ENCODE measurements at places on chromosomes 4 and X. TPM values are rescaled to one million over a fixed set of nuclear protein-coding genes. Genes with fewer than 3 reads are reported as not detected.

DNA sequence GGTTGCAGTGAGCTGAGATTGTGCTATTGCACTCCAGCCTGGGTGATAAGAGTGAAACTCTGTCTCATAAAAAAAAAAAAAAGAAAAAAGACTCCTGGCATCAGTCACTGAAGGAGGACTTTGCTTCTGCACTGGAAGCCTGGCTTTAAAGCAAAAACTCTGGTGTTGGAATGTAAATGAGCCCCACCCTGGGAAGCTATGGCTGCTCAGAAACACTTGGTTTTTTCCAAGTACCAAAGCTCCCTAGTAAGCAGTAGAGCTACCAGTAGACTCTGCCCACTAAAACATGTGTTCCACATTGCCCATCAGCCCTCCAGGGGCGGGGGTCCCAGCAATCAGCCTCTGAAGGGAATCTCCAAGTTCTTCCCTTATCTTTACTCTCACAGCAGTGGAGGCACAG, 154.4 kb downstream of the SHROOM3 start:
- DNase-seq = no peak

TLR10 gene
- not detected for total RNA-seq

COX7B2 gene
- total RNA-seq = not detected

- DNase-seq = no peak
Observed at GRCh38 chr4:145285928-145286327, 105.5 kb upstream of the OTUD4 start.

- DNase-seq = no peak
Observed at GRCh38 chr4:139642364-139642763, 23.3 kb upstream of the MGST2 start.

DNA sequence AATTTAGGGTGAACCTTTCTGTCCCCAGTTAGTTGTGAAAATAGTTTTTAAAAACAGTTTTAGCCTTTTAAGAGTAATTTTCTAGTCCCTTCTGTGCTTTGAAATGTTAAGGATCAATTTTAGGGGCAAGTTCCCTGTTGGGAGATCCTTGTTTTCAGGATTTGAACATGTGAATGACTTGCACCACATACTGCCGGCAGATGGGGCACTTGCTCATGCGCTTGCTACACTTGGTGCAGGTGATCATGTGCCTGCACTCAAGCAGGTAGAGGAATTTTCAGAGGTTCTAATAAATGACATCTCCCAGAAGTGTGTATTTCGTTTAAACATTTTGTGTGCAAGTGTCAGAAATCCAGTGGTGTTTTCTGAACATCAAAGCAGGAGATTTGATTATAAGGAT, 195.9 kb downstream of the CHM start:
- DNase-seq = no peak

DNA sequence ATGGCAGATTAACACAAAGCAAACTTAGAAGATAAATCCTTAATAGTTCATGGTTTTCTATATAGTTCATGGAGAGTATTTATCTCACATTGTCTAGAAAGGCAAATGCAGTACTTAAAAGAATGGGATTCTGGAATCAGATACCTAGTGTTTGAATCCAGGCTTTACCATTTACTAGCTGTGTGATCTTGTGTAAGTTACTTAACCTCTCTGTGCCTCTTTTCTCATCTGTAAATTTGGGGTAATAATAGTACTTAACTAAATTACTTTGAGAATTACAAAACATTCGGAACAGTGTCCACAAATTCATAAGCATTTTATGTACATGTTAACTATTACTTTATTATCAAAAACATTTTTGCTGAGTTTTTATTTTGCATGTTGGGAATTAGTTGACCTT, 15.8 kb downstream of the MAGEB1 start:
- DNase-seq = no peak

DNA sequence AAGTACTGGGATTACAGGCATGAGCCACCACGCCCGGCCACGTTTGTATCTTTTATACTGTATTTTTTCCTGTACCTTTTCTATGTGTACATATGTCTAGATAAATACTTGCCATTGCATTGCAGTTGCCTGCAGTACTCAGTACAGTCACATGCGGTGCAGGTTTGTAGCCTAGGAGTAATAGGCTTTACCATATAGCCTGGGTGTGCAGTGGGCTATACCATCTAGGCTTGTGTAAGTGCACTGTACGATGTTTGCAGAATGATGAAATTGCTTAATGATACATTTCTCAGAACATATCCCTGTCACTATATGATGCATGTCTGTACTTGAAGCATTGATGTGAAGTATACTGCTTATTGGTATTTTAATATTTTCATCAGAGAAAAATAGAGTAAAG, 115.4 kb upstream of the PUDP start:
- no peak for DNase-seq

DNA sequence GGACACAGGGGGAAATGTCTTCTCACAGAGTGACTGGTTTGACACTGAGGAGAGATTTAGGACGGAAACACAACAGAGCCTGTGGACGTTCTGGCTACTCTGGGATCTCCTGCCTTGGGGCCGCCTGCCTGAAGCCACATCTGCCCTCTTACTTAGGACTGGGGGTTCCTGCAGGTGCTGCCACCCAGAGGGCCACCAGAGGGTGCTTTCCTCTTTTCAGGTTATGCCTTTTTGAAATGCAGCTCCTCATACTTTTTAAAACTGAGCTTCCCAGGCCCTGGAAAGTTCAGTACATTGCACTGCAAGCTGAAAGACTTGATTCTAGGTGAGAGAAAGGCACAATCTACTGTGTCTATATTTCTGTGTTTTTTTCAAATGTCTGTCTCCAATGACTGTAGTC, 92.2 kb upstream of the PGRMC2 start:
- no peak for DNase-seq

HS6ST2 gene
- 0.10 TPM for total RNA-seq

DNA sequence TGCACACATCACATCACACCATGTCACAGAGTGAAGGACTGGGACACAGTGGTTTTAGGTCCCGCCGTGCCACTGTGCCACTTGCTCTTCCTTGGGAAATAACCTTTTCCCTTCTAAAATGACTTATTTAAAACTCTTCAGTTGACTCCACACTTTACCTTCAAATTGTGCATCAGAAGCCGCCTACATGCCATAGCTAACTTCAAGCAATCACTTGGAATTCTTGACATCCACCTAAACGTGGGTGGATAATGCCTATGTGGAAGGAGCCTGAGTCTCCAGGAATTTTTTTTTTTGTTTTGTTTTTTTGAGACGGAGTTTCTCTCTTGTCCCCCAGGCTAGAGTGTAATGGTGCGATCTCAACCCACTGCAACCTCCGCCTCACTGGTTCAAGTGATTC, 777.4 kb upstream of the TENM3 start:
- no peak for DNase-seq

- DNase-seq = no peak
Observed at GRCh38 chrX:41655631-41656030, 33.1 kb upstream of the GPR34 start.

VCX3B gene
- total RNA-seq = not detected

DNA sequence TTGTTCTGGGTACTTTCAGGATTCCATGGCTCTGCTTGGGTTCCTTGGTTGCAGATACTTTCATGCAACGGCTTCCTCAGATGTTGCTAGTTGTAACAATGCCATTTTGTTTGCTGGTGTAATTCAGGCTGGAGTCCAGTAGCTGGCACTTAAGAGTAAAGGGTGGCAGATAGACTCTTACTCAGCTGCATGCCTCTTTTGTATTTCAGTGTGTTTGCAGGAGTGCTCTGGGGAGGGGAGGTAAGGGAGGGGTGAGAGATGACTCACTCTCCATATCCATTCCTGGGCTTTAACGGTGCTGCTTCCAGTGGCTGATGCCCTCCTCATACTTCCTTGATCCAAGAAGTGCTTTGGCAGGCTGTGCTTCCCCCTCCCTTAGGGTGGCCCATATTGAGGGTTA, 155.2 kb downstream of the ZNF330 start:
- no peak for DNase-seq

DNA sequence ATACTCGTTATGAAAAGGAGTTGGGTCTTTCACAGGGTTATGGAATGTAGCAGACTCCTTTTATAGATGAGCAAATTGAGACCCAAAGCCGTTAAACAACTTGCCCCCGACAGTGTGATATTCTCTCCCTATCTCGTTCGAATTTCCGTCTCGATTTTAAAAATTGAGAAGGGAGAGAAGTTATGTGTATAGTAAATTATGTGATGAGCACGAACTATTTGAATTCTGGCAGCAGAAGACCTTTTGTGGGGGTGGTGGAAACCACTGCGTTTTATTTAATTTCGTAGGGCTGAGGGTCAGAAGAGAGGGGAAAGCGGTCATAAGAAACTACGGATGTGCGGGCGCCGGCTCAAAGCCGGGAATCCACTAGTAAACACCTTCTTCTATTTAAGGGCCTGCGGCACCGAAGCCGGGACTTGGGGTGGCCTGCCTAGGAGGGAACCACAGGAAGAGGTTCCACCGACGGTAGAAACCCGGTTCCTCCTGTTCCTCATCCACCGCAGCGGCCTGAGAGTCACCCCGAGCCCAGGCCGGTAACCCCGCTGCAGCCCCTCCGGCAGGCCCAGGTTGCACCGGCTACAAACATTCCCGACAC, 1.5 kb upstream of the DDX3X start:
- no peak for DNase-seq

GRCh38 chr4:150256225-150256620, 178.0 kb downstream of the DCLK2 start:
- DNase-seq = no peak

DNA sequence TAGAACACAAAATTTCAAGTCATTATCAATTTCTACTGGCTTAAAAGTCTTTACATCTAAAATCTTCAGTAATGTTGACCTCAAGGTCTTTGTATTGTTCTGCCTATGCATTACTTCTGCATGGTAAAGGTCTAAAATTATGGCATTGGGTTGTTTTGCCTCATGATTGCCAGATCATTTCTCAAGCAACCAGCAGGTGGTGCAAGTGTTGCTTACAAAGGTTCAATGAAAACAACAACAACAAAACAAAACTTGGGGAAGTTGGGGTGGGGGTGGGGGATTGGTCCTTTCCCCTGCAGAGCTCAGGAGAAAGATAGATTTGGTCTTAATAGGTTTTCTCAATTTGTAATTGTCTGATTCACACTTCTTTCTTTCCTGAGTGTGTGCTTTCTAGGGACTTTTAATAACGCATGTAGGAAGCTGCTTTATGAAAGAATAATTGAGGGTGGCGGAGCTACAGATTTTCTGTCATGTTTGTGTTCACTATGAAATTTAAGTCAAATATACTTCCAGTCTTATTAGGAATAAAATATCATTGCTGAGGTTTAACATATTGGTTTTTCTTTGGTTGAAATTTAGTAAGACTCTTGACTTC, 145.1 kb downstream of the COL4A5 start:
- DNase-seq = no peak

GRCh38 chr4:95540227-95540626, 8.5 kb downstream of the UNC5C start:
- no peak for DNase-seq

- no peak for DNase-seq
Observed at GRCh38 chr4:77880784-77881183, 18.2 kb downstream of the MRPL1 start.

DNA sequence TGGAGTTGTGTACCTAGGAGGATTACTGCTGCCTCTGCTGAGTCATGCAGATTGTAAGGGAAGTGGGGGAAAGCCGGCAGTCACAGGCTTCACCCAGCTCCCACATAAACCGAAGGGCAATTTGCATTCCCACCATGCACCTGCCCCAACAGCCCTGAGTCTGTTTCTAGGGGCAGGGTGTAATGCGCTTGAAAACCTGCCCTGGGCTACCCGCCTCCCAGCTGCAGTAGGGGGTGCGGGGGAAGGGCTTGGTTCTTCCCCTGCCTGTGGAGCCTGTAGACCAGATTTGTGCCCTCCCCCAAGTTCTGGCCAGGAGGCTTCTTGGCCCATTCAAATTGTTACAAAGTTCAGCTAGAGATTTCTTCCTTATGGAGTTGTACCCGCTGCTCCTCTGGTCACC, 269.2 kb upstream of the DDX53 start:
- DNase-seq = no peak

CPLX1 gene
- total RNA-seq = 1.9 TPM

DNA sequence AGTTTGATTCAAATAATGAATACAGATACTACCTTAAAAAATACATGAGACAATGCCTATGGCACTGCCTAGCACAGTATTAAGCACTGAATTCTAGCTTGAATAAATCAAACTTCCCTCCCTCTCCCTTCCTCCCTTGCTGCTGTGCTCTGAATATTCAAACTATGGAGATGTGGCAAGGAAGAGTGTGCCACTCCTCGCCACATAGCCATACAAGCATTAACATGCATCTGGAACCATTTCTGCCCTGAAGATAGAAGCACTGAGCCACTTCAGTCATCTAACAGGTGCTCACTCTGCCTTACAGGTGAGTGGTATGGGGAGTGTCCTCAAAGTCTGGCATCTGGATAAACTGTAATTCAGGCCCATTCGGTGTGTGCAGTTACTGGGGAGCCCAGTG, 276.9 kb downstream of the ARHGAP24 start:
- DNase-seq = no peak

- no peak for DNase-seq
Observed at GRCh38 chr4:26931451-26931850, 70.8 kb downstream of the STIM2 start.

DNA sequence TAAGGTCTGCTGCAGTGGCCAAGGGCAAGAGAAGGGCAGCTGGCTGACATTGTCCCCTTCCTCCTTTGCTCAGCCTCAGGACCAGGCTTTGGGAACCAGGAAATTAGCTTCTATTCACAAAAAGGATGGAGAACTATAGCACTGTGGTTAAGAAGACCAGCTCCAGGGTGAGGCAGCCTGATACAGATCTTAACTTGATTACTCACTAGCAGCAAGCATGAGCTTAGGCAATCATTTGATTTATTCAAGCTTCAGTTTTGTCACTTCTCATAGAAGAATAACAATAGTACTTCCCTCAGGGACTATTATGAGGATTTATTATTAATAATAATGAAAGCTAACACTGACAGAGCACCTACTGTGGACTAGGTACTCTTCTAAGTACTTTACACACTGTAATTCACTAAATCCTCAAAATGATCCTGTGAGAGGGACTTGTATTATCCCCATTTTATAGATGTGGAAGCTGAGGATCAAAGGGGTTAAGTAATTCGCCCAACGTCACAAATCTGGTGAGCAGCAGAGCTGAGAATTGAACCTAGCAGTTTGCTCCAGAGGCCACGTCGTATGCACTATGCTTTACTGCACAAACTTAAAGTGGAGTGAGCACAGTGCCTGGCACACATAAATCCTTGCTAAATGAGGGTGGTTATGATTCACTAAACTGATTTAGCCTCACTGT, 130.4 kb upstream of the PAK3 start:
- no peak for DNase-seq

DNA sequence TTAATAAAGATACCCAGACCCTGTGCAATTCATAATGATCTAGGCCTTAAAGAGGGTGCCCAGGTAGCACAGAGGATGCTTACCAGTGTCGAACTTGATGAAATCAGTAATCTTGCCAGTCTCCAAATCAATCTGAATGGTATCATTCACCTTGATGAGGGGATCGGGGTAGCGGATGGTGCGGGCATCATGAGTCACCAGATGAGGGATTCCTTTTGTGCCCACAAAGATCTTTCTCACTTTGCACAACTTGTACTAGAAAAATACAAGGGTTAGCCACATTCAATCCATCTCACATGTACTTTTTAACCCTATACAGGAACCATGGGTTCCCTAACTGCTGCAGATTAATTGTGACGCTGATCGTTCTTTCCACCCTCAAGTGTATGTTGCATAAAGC, 3.3 kb downstream of the RPS4X start:
- DNase-seq = no peak

GLOD5 gene
- not detected for total RNA-seq

CSAG2 gene
- total RNA-seq = not detected

GDPD2 gene
- not detected for total RNA-seq

GRCh38 chrX:132775263-132775823, 183.1 kb downstream of the HS6ST2 start:
- no peak for DNase-seq
